ENCODE measurements at places on chromosomes 4 and X.

DNA sequence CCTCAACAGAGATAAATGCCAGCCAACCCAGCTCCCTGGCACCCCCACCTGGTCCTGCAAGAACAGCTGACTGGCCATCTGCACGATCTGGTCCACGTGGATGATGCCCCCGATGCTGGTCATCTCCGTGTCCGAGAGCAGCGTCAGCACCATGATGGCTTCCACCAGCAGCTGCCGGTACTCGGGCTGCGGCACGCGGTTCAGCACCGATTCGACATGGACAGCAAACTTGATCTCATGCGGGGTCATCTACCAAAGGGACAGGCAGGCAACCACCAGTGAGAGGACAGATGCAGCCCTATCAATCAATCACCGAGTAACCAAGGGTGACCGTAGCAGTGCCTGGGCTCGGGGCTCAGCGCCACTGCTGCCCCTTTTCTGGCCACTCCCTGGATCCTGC, 89.8 kb downstream of the PHKA2 start:
- no peak for DNase-seq

- DNase-seq: no peak
These were observed 27.6 kb downstream of the MCF2 start for GRCh38 chrX:139680356-139680755.

- DNase-seq: no peak
These were observed 889.7 kb downstream of the PDHA2 start for GRCh38 chr4:96729641-96730040.

DNA sequence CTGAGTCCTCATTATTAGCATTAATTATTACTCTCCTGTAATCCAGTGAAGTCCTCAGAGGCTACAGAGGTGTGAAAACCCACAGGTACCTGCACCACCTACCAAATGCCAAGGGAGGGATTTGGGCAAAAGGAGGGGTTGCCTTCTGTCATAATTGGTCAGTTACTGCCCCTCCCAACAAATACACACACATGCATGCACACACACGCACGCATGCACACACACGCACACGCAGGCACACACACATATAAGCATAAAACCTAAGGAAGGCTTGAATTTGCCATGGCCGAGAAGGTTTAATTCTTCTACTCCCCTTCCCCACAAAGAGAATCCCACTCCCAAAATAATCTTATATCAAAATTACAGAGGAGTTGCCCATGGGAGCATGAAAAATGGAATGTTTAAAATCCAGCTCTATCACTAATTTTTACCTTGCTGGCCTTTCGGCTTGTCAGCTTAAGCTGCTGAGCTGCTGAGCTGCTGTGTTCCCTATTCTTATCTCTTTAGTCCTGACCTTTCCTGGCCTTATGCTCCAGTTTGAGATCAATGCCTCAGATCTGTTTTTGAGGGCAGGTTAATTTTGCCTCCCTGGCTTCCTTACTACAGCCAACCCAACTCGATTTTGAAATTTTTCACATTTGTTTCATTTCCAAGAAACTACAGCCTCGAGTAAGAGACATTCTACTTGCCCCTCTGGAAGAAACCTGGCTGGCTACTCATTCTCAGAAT, 95.0 kb downstream of the CAMK2D start:
- DNase-seq: no peak

GRCh38 chr4:111475001-111475400, 670.3 kb upstream of the FAM241A start:
- no peak for DNase-seq

- no peak for DNase-seq
These were observed 107.0 kb downstream of the CPZ start for GRCh38 chr4:8699479-8700145.

DNA sequence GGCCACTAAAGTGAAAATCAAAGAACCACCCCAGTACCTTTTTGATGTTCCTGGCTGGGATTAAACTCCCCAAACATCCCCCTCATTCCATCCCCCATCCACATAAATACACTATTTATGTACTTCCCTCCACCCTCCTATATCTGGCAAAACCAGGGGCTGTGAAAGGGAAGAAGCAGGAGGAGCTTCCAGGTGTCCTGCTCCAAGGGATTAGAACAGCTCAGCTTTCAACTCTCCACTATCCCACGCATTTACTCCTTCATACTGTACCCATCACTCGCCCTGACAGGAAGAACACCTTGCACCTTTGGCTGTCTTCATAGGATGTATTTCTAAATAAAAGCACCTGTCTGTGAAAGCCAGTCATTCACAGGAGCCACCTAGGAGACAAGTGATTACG, 140.0 kb downstream of the HHIP start:
- no peak for DNase-seq

Data from CD4-positive, alpha-beta T cell treated with Interleukin-17A for 4 hours (primary cell).